ENCODE measurements at places on chromosomes 1 and 21.

- peak; percentile 96 for DNase-seq
Measured at GRCh38 chr1:220272047-220272840, at the start of gene RAB3GAP2. Gene RAB3GAP2 (minus strand): TSS chr1:220272453. CDS start chr1:220272337, 116 bp downstream.

DNA sequence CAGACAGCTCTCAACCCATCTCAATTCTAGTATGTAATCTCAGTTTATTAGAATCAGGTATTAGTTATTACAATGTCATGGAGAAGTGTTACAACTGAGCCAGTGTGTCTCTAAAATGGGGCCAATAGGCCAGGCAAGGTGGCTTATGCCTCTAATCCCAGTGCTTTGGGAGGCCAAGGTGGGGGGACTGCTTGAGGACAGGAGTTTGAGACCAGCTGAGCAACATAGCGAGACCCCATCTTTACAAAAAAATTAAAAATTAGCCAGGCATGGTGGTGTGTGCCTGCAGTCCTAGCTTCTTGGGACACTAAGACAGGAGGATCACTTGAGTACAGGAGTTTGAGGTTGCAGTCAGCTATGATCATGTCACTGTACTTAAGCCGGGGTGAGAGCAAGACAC is 104.9 kb downstream of the BCAR3 start:
- no peak for DNase-seq

DNA sequence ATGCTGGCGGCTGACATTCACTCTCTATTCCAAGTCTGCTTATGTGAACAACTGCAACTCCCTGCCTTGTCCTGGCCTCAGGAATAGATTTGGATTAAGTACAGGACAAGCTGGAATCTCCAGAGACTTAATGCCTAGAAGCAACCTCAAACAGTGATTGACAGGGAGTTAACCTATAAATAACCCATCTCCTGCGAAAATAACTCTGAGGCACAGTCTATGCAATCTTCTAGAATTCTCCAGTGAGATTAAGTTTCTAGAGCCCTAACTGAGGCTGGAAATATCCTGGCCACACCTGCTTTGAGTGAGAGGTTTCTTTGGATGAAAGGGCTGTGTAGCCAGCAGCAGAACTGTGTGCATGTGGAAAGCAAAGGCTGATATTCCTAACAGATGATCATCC is 25.3 kb upstream of the ATP1A1 start:
- no peak for DNase-seq

- no peak for DNase-seq
Measured at GRCh38 chr1:164561472-164561871, 2.5 kb downstream of the PBX1 start.

DNA sequence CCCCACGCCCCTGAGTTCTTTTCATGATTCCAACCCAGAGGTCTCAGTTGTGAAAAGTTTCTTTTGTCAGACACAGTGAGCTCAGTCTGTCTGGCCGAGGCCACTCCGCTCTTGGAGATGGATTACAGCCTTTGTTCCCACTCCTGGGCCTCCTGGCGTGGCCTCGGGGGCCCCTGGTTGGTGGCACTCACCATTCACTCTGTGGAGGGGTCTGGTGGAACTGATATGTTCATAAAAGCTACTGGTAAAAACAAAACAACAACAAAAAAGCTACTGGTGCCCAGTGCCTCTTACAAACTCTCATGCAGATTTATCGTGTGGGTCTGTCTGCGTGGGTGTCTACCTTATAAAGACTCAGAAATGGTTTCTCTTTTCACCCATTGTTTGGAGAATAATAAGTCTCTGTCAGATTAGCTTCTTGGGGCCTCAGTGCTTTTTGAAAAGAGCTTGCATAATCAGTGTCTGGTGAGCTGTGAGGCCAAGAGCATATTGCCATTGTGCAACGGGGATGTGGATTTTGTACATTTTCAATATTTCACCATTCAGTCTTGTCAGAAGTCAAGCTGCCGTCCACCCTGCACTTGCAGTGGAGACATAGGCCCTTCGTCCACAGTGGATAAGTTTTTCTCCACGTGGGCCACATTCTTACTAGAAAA is 86.7 kb downstream of the GALNT2 start:
- no peak for DNase-seq

- no peak for DNase-seq
Measured at GRCh38 chr1:103958699-103959098, 209.0 kb downstream of the AMY1C start.

DNA sequence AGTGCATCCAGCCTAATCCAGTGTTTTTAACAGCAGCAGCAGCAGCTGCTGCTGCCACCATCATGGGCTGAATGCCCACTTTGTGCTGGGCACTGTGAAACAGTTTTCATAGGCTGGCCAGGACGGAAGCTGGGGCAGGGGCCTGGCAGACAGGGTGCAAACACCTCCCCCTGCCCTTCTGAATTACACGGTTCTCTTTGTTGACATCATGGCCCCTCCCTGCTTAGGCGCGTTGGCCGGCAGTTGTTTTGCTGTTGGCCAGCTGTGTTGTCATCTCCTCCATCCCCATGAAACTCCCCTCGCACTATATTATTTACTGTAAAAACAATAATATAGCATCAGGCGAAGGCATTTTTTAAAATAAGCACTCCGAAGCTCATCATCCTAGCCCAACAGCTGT is 33.1 kb downstream of the PTPRU start:
- DNase-seq, result no peak

- no peak for DNase-seq
Measured at GRCh38 chr1:61501971-61502916, 222.7 kb downstream of the TM2D1 start.

DNA sequence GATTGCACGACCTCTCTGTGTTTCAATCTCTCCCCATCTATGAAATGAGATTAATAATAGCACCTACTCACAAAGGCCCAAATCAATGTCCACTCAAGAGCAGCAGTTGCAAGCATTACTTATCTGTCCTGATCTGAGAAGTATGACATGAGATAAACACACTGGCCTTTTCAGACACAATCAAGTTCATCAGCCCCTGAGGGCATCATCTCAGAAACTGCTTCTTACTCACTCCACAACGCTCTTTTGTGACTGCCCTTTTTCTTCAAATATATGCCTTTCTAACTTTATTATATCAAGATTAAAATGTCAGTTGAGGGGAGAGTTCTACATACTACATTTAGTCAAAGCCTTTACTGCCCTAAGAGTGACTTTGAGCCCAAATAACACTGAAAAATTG is 371.9 kb upstream of the SPAG17 start:
- DNase-seq, result no peak

GRCh38 chr1:156337888-156338179 is 258 bp downstream of the CCT3 start:
- no peak for DNase-seq

- DNase-seq, result no peak
Measured at GRCh38 chr1:6491480-6491962, at the start of gene PLEKHG5. Gene PLEKHG5 (minus strand): TSS chr1:6491667. CDS start chr1:6477571, 14,096 bp downstream.
